B cell (primary cell): ENCODE measurements at places on chromosomes 16 and 17. TPM values are rescaled to one million over a fixed set of nuclear protein-coding genes. Genes with fewer than 3 reads are reported as not detected.

The BORCS6 gene
- total RNA-seq = 18.6 and 20.2 TPM in 2 replicates

The LLGL1 gene
- 14.9 and 15.7 TPM in 2 replicates for total RNA-seq

The GSPT1 gene
- 72.6 and 77.0 TPM in 2 replicates for total RNA-seq

The DNAI2 gene
- total RNA-seq = not detected in 2 replicates

The HS3ST3B1 gene
- 8.4 and 9.0 TPM in 2 replicates for total RNA-seq

The NOD2 gene
- 1.8 and 2.9 TPM in 2 replicates for total RNA-seq

DNA sequence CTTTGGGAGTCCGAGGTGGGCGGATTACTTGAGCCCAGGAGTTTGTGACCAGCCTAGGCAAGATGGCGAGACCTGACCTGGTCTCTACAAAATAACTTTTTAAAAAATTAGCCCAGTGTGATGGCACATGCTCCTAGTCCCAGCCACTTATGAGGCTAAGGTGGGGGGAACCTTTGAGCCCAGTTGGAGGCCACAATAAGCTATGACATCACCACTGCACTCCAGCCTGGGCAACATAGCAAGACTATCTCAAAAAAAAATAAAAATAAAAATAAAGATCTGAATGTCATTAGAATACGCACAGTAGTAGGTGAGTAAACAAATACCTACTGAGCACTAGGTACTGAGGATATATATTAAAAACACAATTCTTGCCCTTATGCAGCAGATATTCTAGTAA is 3.1 kb downstream of the SIAH1 start:
- no peak for DNase-seq

DNA sequence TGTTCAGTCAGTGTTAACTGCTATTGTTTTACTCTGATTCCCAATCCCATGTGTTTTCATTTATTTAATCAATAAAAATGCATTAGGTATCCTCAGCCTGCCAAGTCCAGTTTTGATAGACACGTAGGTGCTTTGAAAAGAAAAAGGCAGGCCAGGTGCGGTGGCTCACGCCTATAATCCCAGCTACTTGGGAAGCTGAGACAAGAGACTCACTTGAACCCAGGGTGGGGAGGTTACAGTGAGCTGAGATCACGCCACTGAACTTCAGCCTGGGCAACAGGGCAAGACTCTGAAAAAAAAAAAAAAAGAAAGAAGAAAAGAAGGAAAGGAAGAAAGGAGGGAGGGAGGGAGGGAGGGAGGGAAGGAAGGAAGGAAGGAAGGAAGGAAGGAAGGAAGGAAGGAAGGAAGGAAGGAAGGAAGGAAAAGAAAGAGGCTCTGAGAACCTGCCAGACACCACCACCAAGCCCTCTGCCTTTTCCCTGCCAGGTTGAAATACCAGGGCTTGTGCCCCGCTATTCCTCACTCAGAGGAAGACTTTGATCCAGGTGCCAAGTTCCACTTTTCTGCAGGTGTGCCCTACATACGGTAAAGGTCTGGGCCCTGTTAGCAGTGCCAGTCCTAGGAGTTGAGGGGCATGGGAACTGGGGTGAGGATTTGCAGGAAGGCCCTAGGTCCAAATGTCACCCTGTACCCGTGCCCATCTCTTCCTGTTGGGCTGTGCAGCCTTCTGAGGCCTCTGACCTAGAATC is 10.1 kb upstream of the KCNH6 start:
- DNase-seq = no peak

GRCh38 chr17:75691801-75692626 is 24.9 kb downstream of the SAP30BP start:
- no peak for DNase-seq

DNA sequence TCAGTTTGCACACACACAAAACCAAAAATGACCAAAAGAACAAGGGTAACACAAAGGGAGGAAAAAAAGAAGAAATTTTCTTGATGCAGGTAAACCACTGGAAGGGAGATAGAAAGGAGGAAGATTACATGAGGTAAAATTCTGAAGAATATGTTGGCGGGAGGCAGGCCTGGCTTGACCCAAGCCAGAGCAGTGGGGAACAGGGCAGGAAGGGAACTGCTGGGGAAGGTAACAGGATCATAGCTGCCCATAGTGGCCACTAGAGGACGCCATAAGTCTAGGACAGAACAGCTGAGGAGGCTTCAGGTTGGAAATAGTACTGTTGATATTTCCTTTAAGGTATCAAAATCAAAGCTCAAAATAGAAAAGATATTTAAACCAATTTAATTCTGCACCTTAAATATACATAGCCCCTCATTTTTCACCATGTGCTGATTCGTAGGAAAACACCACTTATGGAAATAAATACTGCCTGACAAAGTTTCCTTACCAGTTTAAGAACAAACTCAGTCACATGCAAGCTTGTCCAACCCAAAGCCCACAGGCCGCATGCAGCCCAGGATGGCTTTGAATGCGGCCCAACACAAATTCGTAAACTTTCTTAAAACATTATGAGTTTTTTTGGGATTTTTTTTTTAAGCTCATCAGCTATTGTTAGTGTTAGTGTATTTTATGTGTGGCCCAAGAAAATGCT is 15.5 kb downstream of the VPS35 start:
- peak; percentile 78 for DNase-seq

DNA sequence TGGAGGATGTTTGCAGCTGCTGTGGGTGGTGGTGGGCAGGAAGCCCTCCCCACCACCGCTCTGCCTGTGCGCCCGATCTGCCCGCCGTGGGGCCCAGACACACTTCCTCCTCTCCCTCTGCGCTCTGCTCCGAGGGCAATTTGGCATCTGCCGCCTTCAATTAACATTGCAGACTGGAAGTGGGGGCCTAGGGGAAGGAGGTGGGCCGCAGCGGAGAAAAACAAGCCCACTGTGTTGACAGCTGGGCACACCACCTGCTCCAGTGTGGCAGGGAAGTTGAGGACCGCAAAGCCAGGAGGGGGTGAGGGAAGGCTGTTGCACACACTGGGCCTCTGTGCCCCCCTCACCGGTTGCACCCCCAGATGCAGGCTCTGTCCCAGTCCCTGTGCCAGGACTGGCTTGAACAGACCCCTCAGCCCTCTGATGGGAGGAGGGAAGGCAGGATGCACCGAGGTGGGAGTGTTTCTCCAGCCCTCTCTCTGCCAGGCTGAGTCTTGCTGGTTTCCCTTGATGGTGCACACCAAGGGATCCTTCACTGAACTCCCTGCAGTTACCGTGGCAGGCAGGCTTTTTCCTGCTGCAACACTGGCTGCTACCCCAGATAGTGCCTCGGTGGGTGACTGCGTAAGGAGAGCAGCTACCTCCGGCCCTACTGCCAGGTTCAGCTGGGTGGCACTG is 72.8 kb upstream of the MED9 start:
- DNase-seq = peak; percentile 78

GRCh38 chr17:78694805-78695531 is 87.1 kb downstream of the CYTH1 start:
- DNase-seq = peak; percentile 48

GRCh38 chr16:85062845-85063244 is 35.2 kb downstream of the KIAA0513 start:
- DNase-seq = no peak

GRCh38 chr17:3308603-3309002 is 10.4 kb upstream of the OR3A1 start:
- no peak for DNase-seq

GRCh38 chr17:72516772-72517399 is 396.1 kb downstream of the SOX9 start:
- DNase-seq = no peak

- no peak for DNase-seq
These were observed 18.0 kb downstream of the TMEM114 start for GRCh38 chr16:8572063-8572918.

DNA sequence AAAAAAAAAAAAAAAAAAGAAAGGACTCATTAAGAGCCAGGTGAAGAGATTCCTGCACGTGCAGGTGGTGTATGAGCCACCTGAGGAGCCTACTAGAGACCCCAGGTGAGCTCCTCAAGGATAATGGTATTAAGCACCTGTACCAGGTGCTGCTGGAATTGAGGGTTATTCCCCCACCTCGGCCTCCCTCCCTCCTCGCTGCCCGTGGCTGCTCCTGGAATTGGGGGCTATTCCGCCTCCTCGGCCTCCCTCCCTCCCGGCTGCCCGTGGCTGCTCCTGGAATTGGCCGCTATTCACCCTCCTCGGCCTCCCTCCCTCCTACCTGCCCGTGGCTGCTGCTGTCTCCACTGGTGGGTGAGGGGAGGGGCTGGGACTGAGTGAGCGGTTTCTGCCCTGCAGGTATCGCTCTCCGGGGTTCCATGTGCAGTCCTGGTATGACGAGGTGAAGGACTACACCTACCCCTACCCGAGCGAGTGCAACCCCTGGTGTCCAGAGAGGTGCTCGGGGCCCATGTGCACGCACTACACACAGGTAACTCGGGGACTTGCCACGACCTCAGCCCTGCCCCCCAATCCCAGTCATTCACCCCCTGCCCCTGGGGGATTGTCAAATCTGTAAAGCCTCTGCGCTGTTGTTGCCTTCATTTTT is 29.3 kb downstream of the CRISPLD2 start:
- DNase-seq = no peak

GRCh38 chr17:55931446-55931845 is 180.6 kb downstream of the PCTP start:
- no peak for DNase-seq

DNA sequence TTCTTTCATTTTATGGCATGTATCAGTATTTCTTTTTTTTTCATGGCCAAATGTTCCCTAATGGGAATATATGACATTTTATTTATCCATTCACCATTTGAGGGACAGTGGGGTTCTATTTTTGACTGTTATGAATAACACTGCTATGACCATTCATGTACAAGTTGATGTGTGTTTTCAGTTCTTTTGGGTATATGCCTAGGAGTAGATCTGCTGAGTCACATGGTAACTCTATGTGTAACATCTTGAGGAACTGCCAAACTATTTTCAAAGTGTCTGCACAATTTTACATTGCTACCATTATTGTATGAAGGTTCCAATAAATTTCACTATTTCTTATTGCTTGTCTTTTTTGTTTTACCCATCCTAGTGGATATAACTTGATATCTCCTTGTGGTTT is 223.0 kb downstream of the TANC2 start:
- no peak for DNase-seq

GRCh38 chr17:17626151-17626805 is 34.8 kb upstream of the PEMT start:
- no peak for DNase-seq

DNA sequence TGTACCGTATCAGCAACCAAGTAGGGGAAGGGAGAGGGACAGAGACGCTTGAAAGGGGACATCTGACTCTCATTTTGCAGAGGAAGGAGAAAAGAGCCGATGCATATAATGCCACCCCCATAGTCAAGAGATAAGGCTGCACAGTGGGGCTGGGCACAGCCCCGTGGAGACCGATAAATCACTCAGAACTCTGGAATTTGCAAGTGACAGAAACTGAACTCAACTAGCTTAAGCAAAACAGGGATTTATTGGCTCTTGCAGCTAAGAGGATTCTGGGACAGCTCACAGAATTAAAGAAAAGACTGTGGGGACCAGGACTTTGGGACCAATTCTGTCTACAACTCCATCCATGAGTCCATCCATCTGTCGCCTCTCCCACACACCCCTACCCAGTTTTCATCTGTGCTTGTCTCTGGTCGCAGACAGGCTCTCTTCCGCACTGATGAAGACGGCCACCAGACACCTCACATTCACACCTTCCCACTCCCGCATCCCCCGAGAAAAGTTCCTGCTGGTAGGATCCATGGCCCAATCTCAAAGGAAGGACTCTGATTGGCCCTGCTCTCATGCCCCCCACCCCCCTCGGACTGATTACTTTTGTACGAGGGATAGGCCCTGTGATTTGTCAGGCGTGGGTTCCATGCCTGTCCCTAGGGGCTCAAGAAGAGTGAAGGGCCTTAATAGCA is 105.9 kb upstream of the RPL38 start:
- DNase-seq = no peak

DNA sequence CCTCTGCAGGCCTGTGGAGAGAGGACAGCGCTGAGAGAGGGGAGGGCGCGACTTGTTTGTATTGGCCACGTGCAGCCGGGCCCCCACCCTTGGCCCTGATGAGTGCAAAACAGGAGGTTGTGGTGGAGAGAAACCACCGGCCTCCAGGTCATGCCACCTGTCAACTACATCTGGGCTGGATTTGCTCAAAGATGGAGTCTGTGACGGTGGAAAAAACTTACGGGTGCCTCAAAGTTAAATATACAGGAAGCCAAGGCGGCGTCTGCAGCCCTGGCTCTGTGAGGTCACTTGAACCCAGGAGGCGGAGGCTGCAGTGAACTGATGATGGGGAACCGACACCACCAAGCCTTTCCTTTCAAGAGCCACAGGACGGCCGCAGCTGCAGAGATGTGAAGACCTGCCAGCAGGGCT is 15.7 kb downstream of the C16orf74 start:
- peak; percentile 68 for DNase-seq

GRCh38 chr17:49969795-49970389 is 902 bp downstream of the DLX4 start:
- peak; percentile 31 for DNase-seq
